ENCODE measurements at places on chromosomes 3 and 15. TPM values are rescaled to one million over a fixed set of nuclear protein-coding genes. Genes with fewer than 3 reads are reported as not detected.
A peak's percentile ranks its signal among the peaks of the same experiment; 100 is the strongest.

- H3K4me1 ChIP-seq = no peaks in the 10 kb centered on the region
- no peaks in the 10 kb centered on the region for H3K27me3 ChIP-seq
- no peak for DNase-seq
These were observed 8.7 kb downstream of the IMPG2 start for GRCh38 chr3:101311676-101312075.

DNA sequence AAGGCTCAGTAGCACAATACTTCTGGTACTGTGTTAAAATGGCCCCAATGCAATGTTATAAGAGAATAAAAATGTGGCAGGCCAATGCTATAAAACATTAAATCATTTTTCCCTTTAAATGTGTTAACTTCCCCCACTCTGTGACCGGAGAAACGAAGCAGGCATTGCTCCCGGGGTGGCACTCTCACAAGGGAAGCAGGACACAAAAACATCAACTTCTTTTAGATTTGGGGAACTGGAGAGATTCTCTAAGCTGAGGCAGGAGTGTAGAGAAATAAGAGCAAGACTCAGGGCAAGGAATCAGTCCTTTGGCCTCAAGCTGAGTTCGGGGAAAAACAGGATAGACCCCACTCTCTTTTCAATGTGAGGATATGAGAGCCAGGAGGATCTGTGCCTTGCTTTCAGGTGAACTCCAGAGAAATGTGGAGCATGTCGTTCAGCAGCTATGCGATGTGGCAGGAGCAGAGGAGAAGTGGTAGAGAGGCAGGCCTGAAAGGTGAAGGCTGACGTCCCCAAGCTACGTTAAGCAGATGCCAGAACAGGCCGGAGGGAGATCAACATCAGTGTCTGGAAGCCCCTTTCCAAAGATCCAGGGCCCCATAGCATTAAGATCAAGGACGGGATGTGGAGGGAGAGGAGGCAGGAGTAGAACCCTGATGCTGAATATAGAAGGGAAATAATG, 160.2 kb downstream of the PLD1 start:
- no peaks in the 10 kb centered on the region for H3K27me3 ChIP-seq
- no peaks in the 10 kb centered on the region for H3K36me3 ChIP-seq
- no peaks in the 10 kb centered on the region for H3K4me1 ChIP-seq
- no peak overlapping the region for H3K27ac ChIP-seq
- H3K4me3 ChIP-seq = no peak overlapping the region

- peaks cover 7% of the 10 kb centered on the region for H3K4me1 ChIP-seq
- no peaks in the 10 kb centered on the region for H3K27me3 ChIP-seq
- peak; percentile 7 for DNase-seq
- H3K36me3 ChIP-seq = peaks cover 8% of the 10 kb centered on the region
- H3K27ac ChIP-seq = no peak overlapping the region
These were observed 35.7 kb downstream of the EEFSEC start for GRCh38 chr3:128188956-128189355.

GRCh38 chr3:32128936-32129335, 22.5 kb downstream of the GPD1L start:
- H3K4me3 ChIP-seq = no peak overlapping the region
- H3K4me1 ChIP-seq = peaks cover 6% of the 10 kb centered on the region
- no peak overlapping the region for H3K27ac ChIP-seq

GRCh38 chr3:94513600-94513999, 450.7 kb downstream of the NSUN3 start:
- H3K27me3 ChIP-seq = no peaks in the 10 kb centered on the region
- DNase-seq = no peak
- H3K4me1 ChIP-seq = no peaks in the 10 kb centered on the region
- no peak overlapping the region for H3K27ac ChIP-seq
- no peaks in the 10 kb centered on the region for H3K36me3 ChIP-seq

GRCh38 chr15:43792761-43793476, 799 bp downstream of the SERF2 start:
- peak overlapping the region; percentile 98 for H3K27ac ChIP-seq
- peak; percentile 76 for DNase-seq
- no peaks in the 10 kb centered on the region for H3K27me3 ChIP-seq
- H3K36me3 ChIP-seq = peaks cover 45% of the 10 kb centered on the region

- no peak overlapping the region for H3K4me3 ChIP-seq
- DNase-seq = no peak
- H3K27me3 ChIP-seq = peaks cover 8% of the 10 kb centered on the region
- H3K4me1 ChIP-seq = no peaks in the 10 kb centered on the region
- H3K27ac ChIP-seq = no peak overlapping the region
These were observed 7.3 kb upstream of the MINDY4B start for GRCh38 chr3:150912501-150912900.

DNA sequence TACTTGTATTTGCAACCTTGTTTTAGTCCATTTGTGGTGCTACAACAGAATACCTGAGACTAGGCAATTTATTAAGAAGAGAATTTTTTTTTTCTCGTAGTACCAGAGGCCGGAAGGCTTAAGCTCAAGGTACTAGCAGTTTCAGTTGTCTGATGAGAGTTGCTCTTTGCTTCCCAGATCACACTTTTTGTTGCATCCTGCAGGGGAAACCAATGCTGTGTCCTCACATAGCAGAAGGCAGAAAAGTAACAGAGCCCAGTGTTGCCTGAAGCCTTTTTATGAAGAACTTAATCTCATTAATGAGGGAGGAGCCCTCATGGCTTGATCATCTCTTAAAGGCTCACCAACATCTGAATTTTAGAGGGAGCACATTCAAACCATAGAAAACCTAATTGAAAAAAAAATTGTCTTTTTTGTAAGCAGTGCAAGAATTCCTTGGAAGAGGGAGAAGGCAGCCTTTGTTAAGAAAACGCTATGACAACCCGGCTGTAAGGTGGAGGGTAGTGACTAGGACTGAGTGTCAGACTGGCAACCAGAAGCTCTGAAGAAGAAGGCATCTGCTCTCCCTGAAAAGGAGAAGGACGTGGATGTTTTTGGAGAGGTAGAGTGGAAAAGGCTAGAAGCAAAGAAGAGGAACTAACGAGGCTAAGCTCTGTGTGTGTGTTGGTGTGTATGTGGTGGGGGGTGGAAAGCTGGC, 1245.3 kb downstream of the ROBO2 start:
- no peaks in the 10 kb centered on the region for H3K27me3 ChIP-seq
- no peaks in the 10 kb centered on the region for H3K36me3 ChIP-seq
- H3K27ac ChIP-seq = no peak overlapping the region
- H3K4me1 ChIP-seq = no peaks in the 10 kb centered on the region

GRCh38 chr3:135973841-135974240, 8.3 kb downstream of the PPP2R3A start:
- DNase-seq = no peak
- H3K4me3 ChIP-seq = no peak overlapping the region
- H3K36me3 ChIP-seq = no peaks in the 10 kb centered on the region
- H3K27ac ChIP-seq = no peak overlapping the region
- no peaks in the 10 kb centered on the region for H3K4me1 ChIP-seq

DNA sequence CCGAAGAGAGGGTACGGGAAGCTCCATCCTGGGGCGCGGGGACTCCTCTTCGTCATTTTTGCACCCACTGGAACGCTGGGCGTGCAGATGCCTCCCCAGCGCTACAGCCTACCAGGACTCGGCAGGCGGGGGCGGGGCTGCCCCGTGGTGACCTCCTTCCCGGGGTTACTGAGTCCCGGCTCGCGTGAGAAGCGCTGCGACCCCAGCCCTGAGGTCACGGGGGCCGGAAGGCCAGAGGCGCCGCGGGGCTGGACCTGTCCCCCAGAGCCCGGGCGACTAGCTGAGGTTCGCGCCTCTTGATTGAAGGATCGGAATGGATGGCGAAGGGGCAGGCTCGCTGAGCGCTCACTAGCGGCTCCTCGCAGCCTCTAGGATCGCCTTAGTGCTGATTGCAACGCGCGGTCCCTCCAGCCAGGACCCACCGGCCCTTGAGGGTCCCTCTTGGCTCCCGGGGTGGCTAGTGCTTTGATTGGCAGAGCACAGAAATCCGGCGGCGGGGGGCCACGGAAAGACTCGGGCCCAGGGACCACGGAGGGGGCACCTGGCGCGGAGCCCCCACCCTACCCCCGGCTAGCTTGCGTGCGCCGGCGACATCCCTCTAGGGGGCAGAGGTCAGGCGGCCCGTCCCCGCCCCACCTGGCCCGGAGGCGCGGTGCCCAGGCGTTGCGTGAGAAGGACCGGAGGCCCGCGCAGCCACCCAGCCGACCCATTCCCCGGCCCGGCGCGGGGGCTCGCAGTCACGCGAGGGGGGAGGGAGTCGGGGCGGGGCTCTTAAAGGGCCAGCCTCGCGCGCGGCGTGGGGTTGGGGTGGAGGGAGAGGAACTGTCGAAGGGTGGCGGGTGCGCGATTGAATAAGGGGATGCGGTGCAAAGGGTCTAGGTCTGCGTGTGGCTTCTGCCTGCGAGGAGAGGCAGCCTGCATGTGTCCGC, 781 bp upstream of the CYP1A1 start:
- H3K27me3 ChIP-seq = peaks cover 17% of the 10 kb centered on the region
- H3K4me1 ChIP-seq = peaks cover 9% of the 10 kb centered on the region
- peak overlapping the region; percentile 9 for H3K27ac ChIP-seq
- H3K36me3 ChIP-seq = no peaks in the 10 kb centered on the region

GRCh38 chr3:189339996-189340395, 168.2 kb downstream of the TPRG1 start:
- no peak overlapping the region for H3K27ac ChIP-seq
- no peak overlapping the region for H3K4me3 ChIP-seq
- H3K27me3 ChIP-seq = no peaks in the 10 kb centered on the region

GRCh38 chr3:125602752-125603649, 7.7 kb upstream of the OSBPL11 start:
- no peak for DNase-seq
- H3K4me3 ChIP-seq = no peak overlapping the region
- no peaks in the 10 kb centered on the region for H3K27me3 ChIP-seq
- H3K4me1 ChIP-seq = no peaks in the 10 kb centered on the region
- no peak overlapping the region for H3K27ac ChIP-seq
- H3K36me3 ChIP-seq = no peaks in the 10 kb centered on the region

- no peak overlapping the region for H3K27ac ChIP-seq
- DNase-seq = no peak
- no peaks in the 10 kb centered on the region for H3K4me1 ChIP-seq
- H3K36me3 ChIP-seq = no peaks in the 10 kb centered on the region
- H3K27me3 ChIP-seq = no peaks in the 10 kb centered on the region
These were observed 133.6 kb downstream of the TIGIT start for GRCh38 chr3:114427285-114428043.

GRCh38 chr3:9196020-9196419, 53.4 kb downstream of the SRGAP3 start:
- H3K27ac ChIP-seq = no peak overlapping the region
- H3K4me1 ChIP-seq = no peaks in the 10 kb centered on the region
- H3K36me3 ChIP-seq = no peaks in the 10 kb centered on the region
- no peak for DNase-seq
- no peaks in the 10 kb centered on the region for H3K27me3 ChIP-seq

GRCh38 chr3:49058011-49058410, 28.8 kb upstream of the IMPDH2 start:
- H3K27ac ChIP-seq = no peak overlapping the region
- no peaks in the 10 kb centered on the region for H3K27me3 ChIP-seq
- DNase-seq = no peak
- no peak overlapping the region for H3K4me3 ChIP-seq
- H3K36me3 ChIP-seq = peaks cover 38% of the 10 kb centered on the region

DNA sequence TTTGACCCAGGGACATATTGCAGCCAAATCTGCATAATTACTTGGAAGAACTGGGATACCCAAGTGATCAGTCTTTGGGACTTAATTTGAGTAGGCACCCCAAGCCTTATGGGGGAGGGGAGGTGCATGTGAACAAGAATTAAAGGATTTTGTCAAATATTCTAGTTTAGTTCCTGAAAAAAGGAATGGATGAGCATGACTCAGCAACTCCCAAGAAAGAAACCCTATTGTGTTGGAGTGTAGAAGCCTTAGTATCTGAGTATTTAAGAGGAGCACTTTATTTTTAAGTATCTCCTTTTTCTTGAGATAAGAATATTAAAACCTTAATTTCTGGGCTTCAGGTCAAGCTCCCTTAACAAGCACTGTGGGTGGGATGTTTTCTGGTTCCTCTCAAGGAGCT, 222.4 kb downstream of the CD47 start:
- H3K4me1 ChIP-seq = peaks cover 13% of the 10 kb centered on the region
- H3K27me3 ChIP-seq = peaks cover 2% of the 10 kb centered on the region
- H3K27ac ChIP-seq = no peak overlapping the region
- no peaks in the 10 kb centered on the region for H3K36me3 ChIP-seq

- no peak overlapping the region for H3K4me3 ChIP-seq
- peak; percentile 2 for DNase-seq
- H3K27ac ChIP-seq = no peak overlapping the region
These were observed 797.5 kb downstream of the AGBL1 start for GRCh38 chr15:86877171-86877631.

GRCh38 chr15:60126200-60126599, 122.1 kb downstream of the FOXB1 start:
- no peak overlapping the region for H3K4me3 ChIP-seq
- H3K36me3 ChIP-seq = no peaks in the 10 kb centered on the region
- peaks cover 43% of the 10 kb centered on the region for H3K4me1 ChIP-seq
- H3K27me3 ChIP-seq = no peaks in the 10 kb centered on the region
- H3K27ac ChIP-seq = no peak overlapping the region

DNA sequence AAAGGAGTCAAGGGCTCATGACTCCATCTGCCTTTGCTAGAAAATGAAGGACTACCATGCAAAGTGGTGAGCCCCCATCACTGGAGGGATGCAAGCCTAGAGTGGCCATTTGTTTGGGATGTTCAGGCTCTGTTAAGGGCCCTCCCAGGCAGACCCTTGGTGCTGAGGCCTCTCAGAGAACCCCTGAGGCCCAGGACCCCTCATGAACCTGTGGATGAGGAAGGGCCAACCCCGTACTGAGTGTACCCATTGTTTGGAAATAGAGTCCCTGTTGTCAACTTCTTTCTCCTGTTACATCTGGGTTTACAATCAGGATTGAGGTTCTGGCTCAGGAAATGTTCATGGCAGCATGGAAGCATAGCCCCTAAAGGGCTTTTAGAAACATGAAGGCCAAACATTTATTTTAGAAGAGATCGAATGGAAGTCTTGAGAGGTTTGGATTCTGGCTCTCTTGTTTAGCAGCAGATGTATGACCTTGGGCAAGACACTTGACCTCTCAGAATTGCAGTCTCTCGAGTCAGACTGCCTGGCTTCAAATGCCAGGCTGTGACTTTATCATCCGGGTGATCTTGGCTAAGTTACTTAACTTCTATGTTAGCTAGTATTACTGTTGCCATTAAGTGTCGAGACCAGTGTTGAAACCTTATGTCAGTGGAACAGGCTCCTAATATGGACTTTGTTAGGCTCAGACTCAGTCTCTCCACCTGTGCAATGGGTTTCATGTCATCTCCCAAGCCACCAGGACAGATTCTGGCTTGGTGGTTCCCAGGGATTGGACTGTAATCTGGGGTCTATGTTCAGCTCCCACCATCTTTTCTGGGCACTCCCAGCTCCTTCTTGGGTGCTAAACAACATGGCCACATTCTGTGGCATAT, 12.4 kb downstream of the ITGA11 start:
- no peaks in the 10 kb centered on the region for H3K36me3 ChIP-seq
- no peak overlapping the region for H3K4me3 ChIP-seq
- H3K27ac ChIP-seq = no peak overlapping the region
- H3K27me3 ChIP-seq = no peaks in the 10 kb centered on the region
- H3K4me1 ChIP-seq = no peaks in the 10 kb centered on the region

NMNAT3 gene
- 4.3 TPM for total RNA-seq

PRSS50 gene
- total RNA-seq = not detected

GTF2A2 gene
- total RNA-seq = 173 TPM

GRK7 gene
- 0.09 TPM for total RNA-seq

BFSP2 gene
- 0.51 TPM for total RNA-seq

CPNE4 gene
- not detected for total RNA-seq

SCN5A gene
- 0.20 TPM for total RNA-seq

DISP2 gene
- 0.20 TPM for total RNA-seq

CLDN1 gene
- 0.77 TPM for total RNA-seq

ISL2 gene
- total RNA-seq = 0.22 TPM
